ENCODE measurements at places on chromosomes 1 and 21.
A peak's percentile ranks its signal among the peaks of the same experiment; 100 is the strongest.

DNA sequence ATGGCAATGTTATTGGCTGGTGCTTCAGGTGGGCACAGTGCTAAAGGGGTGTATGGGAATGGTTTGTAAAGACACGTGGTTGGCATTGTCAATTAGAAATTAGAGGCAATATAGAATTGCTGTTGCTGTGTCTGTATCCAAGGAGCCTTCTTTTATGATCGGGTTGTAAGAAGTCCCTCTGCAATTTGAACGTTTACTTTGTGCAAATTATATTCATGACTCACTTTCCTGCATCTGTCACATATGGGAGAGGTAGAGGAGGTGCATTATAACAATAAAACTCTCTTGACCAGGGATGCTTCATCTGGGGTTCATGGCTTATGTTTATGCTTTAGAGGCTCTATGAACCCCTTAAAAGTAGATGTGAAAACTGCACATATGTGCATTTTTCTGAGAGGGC, 130.4 kb upstream of the DNAH14 start:
- no peak for DNase-seq

DNA sequence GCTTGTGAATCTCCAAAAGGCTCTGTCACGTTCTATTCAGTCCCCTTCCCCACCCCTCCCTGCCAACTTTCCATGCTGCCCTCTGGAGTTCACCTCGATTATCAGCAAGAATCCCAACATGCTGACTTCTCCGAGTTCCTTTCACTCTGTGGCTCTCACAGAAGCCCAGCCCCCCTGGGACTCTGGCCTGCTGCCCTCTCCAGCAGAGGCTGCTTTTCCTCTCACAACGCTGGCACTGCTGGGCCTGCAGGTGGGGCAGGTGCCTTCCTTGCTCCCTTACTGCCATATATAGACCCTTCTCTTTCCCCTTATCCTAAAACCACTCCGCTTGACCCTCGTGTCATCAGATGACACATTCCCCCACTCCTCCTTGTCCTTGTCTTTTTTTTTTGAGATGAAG, 10.2 kb upstream of the RNF186 start:
- no peak for DNase-seq

DNA sequence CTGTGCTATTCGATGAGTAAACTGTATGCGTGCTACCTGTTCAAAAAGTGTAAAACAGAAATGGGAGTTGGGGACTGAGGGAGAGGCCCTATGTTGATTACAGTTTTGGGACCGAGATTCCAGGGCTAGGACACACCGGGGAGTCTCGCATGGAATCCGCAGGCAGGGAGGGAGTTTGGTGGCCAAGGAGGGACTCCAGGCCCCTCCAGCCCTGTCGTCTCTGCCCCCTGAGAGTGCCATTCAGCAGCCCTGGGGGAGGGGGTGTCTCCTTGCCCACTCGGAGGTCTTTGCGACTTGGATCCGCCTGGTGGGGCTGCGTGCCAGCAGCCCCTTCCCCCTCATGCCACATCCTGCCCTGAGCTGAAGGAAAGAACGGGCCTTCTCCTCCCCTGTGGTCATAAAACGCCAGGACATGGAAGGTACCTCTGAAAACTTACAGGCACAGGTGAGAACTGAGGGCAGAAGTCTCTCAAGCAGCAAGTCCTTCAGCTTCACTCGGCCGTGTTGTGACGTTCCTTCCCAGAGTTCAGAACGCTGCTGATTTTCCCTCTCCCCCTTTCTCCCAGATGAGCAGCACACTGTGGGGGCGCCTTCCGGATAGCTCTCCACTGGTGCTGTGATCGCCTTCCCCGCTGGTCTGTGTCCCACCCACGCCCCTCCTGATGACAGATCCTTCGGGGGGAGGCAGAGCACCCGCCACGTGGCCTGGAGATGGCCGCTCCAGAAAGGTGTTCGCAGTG, 141.4 kb downstream of the PEX14 start:
- no peak for DNase-seq

DNA sequence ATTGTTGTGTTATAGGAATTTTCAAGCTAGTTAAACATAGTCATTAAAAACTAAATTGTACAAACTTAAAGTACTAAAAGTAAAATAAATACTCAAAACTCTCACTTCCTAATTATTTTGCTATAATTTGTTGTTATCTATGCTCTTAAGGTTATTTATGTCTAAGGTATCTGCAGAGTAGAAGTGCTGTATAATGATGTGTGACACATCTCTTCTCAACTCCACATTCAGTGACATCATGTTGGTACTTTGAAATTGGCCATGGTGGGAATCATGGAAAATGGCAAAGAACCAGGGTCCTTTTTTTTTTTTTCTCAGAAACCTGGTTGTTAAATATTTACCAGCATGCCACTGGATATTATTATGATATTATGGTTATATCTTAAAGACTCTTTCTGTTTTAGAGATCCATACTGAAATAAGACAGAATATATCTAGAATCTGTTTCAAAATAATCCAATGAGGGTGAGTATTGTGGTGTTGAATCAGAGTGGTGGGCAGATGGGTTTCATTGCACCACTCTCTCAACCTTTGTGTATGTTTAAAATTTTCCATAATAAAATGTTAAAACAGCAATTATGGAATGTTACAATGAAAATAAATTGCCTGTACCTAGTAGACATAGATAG, 22.4 kb downstream of the LRRC8B start:
- DNase-seq, result no peak

DNA sequence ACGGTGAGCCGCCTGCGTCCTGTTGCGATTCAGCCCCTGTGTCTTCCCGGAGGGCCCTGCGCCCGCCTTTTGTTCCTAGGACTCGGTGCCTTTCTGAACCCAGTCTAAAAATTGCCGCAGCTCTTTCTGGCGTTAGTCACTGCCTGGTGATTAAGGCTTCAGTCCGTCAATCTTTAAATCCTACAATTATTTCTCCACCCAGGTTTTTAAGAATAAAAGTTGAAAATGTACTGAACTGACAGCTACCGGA, 16.2 kb upstream of the PDXK start:
- no peak for DNase-seq

DNA sequence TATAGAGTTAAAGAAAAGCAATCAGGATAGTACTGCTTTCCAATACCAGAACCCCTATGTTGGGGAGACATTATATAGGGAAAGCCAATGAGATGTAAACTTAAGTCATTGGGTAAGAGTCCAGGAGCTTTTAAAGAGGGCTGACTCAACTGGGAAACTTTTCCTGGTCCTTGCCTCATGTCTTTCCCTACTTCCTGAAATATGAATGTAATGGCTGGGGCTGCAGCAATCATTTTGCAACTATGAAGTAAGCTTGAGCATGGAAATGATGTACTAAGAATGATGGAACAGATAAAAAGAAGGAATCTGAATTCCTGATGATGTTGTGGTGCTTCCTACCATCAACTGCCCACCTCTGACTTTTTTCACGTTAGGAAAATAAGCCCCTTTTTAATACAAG, 55.7 kb downstream of the WDR3 start:
- no peak for DNase-seq

- no peak for DNase-seq
Measured at GRCh38 chr1:90480271-90480835, 236.7 kb downstream of the BARHL2 start.

GRCh38 chr1:221141606-221142285, 262.5 kb downstream of the HLX start:
- DNase-seq, result no peak

GRCh38 chr1:218200979-218201378, 84.1 kb upstream of the RRP15 start:
- DNase-seq, result no peak

DNA sequence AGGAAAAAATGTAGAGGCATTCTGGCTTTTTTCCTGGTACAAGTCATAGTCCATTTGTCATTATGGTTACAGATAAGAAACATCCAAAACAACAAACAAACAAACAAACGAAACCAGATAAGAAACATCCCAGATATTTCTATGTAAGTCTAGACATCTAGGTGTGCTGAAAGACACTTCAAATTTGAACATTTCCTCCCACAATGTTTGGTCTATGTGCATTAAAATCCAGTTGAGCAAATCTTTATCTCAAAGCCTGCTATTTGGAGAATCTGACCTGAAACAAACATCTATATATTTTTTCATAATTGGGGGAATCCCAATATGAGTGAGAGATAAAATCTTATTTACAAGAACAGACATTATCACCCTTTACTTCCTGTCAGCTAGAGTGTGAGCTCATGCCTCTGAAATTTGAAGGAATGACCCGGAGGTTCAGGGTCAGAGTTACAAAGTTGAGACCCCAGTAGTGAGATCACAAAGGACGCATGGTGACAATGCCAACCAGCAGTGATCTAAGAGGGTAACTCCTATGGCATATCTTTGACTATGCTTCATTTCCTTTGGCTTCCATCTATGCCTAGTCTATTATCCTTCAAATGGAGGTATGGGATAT, 182.9 kb upstream of the ATP1B1 start:
- DNase-seq, result no peak

DNA sequence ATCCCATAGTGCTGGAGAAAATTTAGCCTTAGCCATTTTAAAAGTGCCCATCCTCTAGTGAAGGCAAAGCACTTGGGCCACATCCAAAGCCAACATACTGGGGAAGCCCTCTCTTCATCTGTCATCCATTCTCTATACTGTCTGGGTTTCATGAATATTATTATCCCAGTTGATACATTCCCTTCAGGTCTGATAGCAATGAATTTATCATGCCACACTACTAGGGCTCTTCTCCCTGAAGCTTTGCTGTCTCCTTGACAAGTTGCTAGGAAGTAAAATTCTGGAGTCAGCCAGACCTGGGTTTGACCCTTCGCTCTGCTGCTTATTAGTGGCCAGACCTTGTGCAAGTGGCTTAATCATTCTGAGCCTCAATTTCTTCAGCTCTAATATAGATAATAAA, 1041.4 kb upstream of the ADGRL2 start:
- DNase-seq, result no peak

DNA sequence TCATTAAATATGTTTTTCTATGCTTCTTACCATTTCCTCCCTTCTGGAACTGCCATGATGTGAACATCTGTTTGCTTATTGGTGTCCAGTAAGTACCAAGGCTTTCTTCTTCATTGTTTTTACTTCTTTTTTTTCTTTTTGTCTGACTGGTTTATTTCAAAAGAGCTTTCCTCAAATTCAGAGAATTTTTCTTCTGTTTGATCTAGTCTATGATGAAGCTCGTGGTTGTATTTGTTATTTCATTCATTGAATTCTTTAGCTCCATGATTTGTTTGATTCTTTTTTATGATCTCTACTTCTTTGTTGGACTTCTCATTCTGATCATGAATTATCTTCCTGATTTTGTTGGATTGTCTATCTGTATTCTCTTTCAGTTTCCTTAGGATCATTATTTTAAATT, 49.5 kb upstream of the PKN2 start:
- no peak for DNase-seq

DNA sequence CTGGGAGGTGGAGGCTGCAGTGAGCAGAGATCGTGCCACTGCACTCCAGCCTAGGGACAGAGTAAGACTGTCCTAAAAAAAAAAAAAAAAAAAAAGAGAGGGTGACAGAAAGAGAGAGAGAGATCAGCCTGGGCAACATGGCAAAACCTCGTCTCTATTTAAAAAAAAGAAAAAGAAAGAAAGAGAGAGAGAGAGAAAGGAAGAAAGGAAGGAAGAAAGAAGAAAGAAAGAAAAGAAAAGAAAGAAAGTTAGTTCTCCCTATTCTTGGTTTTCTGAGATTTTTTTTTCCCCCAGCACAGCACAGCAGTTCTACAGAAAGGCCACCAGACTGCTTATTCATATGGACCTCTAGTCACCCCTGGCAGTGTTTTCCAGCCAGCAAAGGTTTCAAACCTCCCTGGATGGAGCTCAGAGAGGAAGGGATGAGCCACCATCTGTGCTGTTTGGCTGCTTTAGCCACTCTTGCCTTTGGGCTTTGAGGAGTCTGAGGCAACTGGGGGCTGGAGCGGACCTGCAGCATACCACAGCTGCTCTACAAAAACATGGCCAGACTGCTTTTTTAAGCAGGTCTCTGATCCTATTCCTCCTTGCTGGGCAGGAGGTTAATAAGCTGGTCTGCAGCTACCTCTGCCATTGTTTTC, 10.6 kb downstream of the S100A6 start:
- no peak for DNase-seq

- no peak for DNase-seq
Measured at GRCh38 chr1:221794935-221795334, 53.0 kb upstream of the DUSP10 start.

DNA sequence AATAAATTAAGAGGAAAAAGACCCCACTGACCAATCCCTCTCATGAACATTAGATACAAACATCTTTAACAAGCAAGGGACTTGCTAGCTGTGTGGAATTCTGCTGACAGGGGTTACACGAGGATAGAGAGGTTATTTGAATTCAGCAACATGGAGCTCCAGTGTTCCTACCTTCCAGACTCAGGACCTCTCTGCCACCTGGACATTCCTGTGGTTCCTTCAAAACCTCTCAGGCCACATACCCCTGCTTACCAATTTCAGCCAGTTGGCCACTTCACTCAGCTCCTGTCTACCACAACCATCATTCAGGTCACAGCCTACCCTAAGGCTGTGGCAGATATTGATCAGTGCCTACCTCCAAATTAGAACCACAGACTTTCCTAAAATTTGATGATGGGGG, 147.5 kb downstream of the RRAGC start:
- no peak for DNase-seq

- no peak for DNase-seq
Measured at GRCh38 chr1:17190010-17190995, 14.6 kb upstream of the PADI1 start.

- DNase-seq, result no peak
Measured at GRCh38 chr1:62924983-62925790, 141.3 kb downstream of the ATG4C start.

DNA sequence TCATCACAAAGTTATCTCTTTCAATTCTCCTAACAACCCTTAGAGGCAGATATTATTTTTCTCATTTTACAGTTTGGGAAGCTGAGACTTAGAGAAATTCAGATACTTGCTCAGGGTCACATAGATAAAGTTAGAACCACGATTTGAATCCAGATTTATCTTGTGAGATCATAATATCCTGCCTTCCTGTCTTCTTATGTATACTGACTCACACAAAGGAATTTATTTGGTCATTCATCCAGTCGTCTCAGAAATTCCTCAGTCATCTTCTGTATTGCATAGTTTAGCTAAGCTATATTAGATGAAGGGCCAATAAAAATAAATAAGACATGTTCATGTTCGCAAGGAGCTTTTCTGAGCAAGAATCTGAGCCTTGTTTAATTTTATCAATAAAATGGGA, 35.8 kb upstream of the RUNX1 start:
- DNase-seq, result no peak

- no peak for DNase-seq
Measured at GRCh38 chr1:224357626-224358124, 996 bp downstream of the CNIH4 start.

- peak; percentile 58 for DNase-seq
Measured at GRCh38 chr1:59673573-59674450, 140.9 kb upstream of the HOOK1 start.

DNA sequence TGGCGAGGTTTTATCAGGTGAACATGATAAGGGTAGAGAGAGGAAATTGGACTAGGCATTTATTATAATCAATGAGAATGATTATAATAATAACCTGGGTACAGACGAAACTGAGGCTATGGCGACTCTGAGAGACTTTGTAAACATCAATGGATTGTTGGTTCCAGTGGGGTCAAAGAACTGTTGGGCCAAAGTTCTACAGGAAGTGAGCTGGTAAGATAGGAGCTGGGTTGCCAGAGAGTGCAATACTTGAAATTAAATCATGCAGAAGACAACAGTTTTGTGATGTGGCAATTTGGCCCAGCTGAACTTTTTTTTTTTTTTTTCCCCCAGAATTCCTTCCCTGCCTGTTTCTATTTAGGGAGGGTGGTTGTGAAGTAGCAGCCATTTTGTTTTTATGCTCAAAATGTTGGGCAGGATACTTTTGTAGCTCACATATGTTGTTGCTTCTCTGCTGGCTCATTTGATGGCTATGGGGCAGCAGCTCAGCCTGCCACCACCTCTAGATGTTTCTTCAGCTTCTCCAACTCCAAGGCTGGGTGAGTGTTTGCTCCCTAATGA, 286.5 kb upstream of the B3GALT2 start:
- DNase-seq, result no peak

Measured in Right ventricle myocardium inferior (tissue), 1 donor.